Ascending aorta (tissue), 2 donors: ENCODE measurements at places on chromosomes 12 and 14.

DNA sequence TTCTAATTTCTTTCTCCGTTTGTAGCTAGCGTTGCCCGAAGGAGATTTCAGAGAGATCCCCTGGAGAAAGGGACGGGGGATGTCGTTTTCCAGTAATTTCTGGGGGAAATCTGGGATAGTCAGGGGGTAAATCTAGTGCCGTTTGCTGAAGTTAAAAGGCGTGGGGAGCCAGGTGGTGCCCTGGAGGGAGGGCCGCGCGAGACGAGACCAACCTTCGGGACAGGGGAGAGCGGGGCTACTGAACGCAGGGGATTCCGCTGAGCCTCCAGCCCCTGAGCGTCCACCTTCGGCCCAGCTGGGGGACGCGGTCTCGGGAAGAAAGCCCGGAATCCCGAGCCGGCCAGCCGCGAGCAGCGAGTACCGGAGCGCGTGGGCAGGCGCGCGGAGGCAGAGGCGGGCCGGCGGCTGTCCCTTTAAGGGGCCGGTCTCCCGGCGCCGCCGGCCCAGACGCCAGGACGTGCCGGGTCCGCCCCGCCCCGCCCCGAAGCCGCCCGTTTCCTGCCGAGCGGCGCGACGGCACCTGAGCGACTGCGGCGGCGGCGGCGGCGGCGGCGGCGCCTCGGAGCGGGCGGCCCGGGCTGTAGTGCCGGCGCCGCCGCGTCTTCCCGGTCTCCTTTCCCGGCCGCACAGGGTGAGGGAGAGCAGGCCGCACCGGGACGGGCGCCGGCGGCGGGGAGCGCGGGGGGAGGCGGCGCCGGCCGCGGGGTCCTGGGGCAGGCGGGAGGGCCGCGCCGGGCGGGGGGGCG lies at the start of gene KTN1:
Gene KTN1, plus strand, starts transcription at position 484 of the 746 bp plus-strand sequence. CDS start 31,842 bp downstream, outside the sequence.
- peak; percentile 86 for DNase-seq

DNA sequence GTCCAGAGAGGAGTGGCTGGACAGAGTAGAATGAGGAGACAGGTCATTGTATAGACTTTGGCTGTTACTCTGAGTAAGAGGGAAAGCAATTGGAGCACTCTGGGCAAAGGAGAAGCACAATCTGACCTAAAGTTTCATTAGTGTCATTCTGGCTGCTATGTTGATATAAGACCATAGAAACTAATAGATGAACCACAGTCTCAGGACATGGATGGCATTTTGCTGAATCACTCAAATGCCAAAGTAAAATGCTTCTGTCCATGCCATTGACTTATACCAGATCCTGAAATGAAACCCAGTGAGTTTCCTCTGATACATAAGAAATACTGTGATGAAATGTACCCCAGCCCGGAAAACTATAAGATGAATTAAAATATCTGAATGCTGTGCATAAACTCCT lies 65.8 kb upstream of the COCH start:
- no peak for DNase-seq

- no peak for DNase-seq
These were observed 273.9 kb upstream of the RGS6 start for GRCh38 chr14:71658261-71658860.

GRCh38 chr14:67963545-67963944 lies 144.0 kb downstream of the RAD51B start:
- no peak for DNase-seq
